ENCODE measurements at places on chromosomes 3 and 15. TPM values are rescaled to one million over a fixed set of nuclear protein-coding genes. Genes with fewer than 3 reads are reported as not detected.
A peak's percentile ranks its signal among the peaks of the same experiment; 100 is the strongest.

DNA sequence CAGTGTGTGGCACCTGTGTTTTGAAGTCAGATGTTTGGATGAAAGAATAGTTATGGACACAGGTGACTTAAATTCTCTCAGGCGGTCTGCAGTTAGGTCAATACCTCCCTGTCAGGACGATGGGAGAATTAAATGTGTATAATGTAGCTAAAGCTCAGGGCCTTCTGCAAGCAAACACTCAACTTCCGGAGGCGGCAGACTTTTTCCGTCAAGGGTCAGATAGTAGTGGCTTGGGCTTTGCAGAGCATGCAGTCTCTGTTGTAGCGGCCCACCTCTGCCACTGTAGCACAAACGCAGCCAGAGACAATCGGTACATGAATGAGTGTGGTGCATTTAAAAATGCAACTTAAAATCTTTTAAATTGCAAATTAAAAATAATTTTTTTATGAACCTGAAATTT, 47.4 kb downstream of the CMTM8 start:
- no peak for ATAC-seq

DNA sequence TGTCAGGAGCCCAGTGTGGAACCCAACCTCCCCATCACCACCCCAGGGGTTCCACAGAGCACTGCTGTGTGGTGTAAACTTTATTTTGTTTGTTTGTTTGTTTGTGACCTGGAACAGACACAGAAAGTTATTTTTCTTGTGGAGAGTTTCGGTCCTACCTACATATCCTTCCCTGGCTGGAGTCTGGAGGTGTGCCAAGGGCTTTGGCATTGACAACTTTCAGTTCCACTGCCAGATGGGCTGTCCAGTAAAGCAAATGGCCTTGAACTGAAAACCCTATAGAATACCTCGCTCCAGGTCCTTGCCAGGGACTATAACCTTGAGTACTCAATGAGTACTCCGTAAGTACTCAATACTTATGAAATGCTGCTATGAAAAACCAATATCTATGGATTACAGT, 103.5 kb downstream of the MITF start:
- no peak for ATAC-seq

DNA sequence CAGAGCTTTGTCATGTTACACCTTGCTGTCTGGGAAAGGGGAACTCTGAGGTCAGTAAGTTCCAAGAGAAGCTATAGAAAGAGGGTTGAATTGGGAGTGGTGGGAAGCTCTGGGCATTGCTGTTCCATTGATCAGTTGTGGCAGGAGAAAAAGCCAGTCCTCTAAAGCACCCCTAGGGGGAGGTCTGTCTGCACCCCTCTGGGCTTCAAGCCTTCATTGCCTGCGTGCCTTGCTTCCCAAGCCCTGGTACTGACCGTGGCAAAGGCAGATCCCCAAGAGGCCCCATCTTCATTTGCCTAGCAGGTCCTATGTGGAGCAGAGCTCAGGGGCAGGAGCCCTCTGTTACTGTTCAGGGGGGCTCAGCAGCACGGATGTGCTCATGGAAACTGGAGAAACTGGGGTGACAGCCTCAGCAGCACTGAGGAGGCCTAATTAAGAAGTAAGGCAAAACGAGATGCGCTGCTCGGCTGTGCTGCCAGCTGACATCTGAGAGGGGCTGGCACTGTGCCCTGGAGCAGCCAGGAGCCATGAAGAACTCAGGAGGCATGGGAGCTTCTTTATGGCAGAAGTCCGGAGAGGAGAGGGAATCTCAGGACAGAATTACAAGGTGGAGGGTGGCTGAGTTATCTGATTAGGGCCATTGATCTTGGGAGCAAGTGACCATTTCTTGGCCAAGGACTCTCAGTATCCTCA, 270.9 kb downstream of the RPLP1 start:
- no peak for ATAC-seq

- ATAC-seq, result no peak
These were observed 209.3 kb upstream of the SATB1 start for GRCh38 chr3:18634461-18634860.

GRCh38 chr3:15495461-15496340, 25.8 kb downstream of the COLQ start:
- no peak for ATAC-seq

DNA sequence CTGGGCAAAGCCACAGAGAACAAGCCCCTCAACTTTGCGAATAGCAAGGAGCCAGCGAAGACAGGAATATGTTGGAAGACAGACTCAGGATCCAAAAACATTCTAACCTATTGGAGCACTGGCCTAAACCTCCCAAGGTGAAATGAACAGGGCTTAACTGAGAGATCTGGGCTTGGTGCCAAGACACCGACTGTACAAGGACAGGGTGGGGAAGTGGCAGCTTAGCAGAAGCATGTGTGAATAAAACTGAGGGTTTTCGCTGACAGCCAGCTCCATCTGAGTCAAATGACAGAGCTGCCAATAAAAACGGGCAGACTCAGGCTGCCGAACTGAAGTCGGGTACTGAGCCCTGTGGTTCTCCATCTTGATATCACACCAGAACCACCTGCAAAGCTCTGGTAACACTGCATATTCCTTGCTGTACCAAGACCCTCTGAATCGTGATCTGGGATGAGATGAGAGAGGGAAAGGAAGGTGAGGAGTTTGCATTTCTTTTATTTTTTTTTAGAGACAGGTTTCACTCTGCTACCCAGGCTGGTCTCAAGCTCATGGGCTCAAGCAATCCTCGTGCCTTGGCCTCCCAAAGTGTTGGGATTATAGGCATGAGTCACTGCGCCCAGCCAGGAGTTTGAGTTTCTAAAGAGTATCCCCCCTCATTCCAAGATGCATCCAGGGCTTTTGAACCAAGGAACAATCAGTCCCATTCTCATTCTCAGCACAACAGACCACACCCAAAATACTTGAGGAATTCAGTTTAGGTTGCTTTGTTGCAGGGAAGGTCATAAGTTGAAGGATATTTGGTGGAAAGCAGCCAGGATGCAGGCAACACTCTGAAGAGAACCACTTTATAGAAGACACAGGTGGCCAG, 6.0 kb upstream of the PLCB2 start:
- peak; percentile 87 for ATAC-seq

- peak; percentile 82 for ATAC-seq
These were observed 9.8 kb downstream of the SCG5 start for GRCh38 chr15:32651229-32651837.

DNA sequence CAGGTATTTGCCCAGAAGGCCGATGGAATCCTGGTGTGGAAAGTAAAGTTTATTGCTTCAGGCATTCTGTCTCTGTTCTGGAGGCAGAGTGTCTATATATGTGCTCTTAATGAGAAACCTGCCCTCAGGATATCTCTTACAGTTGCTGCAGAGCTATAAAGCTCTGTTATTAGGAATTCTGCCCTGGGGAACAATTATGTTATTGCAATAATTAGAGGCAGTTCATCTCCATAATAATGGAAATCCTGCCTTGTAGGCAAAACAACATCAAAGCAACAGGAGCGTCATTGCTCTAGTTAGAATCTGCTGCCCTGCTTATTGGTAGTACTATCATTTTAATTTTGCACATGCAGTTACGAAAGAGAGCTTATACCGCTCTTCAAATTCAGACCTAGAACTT, 175.6 kb downstream of the IL5RA start:
- ATAC-seq, result no peak

DNA sequence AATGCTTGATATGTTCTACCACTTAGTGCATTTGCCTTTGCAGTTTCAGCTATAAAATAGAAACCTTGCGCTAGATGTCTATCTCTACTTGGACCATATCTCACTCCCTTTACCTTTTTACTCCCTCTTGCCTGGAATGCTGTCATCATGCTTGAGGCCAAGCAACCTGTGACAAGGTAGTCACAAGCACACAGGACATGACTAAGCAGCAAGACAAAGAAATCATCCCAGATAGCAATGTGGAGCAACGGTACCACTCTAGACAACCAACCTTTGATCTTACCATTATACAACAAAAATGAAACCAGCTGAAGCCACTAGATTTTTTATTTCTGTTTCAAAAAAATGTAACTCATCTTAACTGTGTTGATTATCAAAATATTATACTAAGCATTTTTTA, 50.5 kb upstream of the SPSB4 start:
- ATAC-seq, result no peak

DNA sequence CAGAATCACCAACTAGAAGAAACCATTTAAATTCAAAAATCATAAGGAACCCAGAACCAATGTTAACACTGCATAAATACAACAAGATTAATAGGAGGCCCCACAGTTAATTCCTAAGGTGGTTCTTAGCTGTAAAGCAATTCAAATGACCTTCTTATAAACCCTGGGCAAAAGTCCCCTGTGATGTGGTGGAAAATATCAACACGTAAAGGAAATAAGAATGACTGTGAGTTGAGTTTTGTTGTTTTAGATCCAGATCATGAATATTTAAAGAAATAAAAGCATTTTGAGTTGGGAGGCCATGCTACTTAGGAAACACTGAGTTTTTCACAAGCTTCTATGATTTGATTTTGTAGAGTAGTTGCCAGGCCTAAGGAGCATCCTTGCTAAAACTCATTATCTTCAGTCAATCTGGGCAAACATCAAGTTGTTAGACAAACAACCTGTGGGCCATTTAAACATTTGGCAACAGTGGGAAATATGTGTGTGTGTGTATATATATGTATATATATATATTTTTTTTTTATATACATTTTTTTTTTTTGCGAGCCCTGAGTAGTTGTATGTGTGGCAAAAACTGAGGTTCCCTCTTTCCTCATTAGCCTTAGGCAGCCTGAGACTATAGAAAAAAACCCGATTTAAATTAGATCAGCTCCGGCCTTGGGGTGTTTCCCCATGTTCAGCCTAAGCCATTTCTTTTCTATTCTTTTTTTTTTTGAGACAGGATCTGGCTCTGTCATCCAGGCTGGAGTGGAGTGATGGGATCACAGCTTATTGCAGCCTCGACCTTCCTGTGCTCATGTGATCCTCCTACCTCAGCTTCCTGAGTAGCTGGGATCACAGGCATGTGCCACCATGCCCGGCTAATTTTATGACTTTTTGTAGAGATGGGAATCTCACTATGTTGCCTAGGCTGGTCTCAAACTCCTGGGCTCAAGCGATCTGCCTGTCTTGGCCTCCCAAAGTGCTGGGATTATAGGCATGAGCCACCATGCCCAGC, 8.0 kb upstream of the PXK start:
- ATAC-seq, result no peak

- ATAC-seq, result no peak
These were observed 891.9 kb downstream of the PLOD2 start for GRCh38 chr3:145269106-145269505.

- no peak for ATAC-seq
These were observed 267.6 kb upstream of the CFAP20DC start for GRCh38 chr3:59317386-59317785.

- no peak for ATAC-seq
These were observed 30.1 kb downstream of the SST start for GRCh38 chr3:187639927-187640568.

- ATAC-seq, result no peak
These were observed 107.5 kb downstream of the BCHE start for GRCh38 chr3:165729756-165730155.

- ATAC-seq, result peak; percentile 77
These were observed 123.4 kb upstream of the MEF2A start for GRCh38 chr15:99442252-99442897.

DNA sequence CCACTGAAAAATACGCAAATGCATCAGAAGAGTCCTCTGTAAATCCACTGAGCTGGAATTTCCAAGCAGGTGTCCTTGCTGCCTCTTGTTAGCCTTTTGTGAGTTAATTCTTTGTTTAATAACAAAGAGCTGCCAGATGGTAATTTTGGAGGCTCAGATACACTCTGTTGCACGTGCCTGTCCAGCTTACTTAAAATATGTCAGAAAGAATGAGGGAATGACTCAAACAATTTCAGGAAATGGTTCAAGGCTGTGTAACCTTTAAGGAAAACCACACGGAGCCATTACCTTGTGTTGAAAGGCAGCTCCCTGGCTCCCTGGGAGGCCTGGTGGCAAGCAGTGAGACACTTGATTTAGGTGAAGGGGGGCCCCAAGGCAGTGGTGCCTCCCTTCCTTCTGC, 302.2 kb upstream of the CTDSPL start:
- ATAC-seq, result no peak

DNA sequence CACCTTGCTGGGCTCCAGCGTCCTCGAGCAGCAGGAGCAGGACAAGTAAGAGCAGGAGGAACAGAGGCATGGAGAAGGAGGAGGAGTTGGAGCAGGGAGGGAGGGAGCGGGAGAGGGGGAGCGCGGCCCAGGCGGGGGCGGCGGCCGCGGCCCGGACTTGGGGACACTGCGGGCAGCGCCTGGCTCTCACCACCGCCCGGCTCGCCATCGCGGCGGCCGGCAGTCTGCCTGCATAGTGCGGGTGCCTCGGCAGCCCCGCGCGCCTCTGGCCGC, 440 bp downstream of the DCBLD2 start:
- ATAC-seq, result peak; percentile 43

DNA sequence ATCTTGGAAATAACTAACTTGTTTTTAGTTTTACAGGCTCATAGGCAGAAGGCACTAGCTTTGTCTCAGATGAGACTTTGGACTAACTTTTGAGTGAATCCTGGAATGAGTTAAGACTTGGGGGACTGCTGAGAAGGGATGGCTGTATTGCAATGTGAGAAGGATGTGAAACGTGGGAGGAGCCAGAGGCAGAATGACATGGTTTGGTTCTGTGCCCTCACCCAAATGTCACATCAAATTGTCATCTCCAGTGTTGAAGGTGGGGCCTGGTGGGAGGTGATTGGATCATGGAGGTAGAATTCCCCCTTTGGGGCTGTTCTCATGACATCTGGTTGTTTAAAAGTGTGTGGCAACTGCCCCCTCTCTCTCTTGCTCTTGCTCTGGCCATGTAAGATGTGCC, 28.8 kb upstream of the CCDC50 start:
- no peak for ATAC-seq

GRCh38 chr15:69673291-69673881, 220.8 kb downstream of the RPLP1 start:
- no peak for ATAC-seq

DNA sequence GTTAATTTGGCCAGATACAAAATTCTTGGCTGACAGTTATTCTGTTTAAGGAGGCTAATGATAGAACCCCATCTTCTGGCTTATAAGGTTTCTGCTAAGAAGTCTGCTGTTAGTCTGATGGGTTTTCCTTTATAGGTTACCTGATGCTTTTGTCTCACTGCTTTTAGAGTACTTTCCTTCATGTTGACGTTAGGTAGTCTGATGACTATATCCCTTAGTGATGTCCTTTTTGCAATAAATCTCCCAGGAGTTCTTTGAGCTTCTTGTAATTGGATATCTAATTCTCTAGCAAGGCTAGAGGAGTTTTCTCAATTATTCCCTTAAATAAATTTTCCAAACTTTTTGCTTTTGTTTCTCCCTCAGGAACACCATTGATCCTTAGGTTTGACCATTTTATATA, 114.1 kb upstream of the CDIN1 start:
- no peak for ATAC-seq

TUSC7 gene
- total RNA-seq, result not detected

AADACL2 gene
- not detected for total RNA-seq

PPARG gene
- 13.3 TPM for total RNA-seq

ACAN gene
- 0.04 TPM for total RNA-seq
